ENCODE measurements at places on chromosomes 6 and 20. TPM values are rescaled to one million over a fixed set of nuclear protein-coding genes. Genes with fewer than 3 reads are reported as not detected.

The CRIP3 gene
- polyA plus RNA-seq = 2.1 TPM

The PRDM13 gene
- not detected for polyA plus RNA-seq

The ADNP gene
- polyA plus RNA-seq = 57.0 TPM

The CCN6 gene
- polyA plus RNA-seq = 0.28 TPM

The SLC17A3 gene
- not detected for polyA plus RNA-seq

The PI16 gene
- 17.2 TPM for polyA plus RNA-seq

The TFAP2A gene
- polyA plus RNA-seq = 0.84 TPM

The SLC22A7 gene
- polyA plus RNA-seq = not detected

The SMIM13 gene
- 9.1 TPM for polyA plus RNA-seq

The HLA-DMB gene
- 11.5 TPM for polyA plus RNA-seq

DNA sequence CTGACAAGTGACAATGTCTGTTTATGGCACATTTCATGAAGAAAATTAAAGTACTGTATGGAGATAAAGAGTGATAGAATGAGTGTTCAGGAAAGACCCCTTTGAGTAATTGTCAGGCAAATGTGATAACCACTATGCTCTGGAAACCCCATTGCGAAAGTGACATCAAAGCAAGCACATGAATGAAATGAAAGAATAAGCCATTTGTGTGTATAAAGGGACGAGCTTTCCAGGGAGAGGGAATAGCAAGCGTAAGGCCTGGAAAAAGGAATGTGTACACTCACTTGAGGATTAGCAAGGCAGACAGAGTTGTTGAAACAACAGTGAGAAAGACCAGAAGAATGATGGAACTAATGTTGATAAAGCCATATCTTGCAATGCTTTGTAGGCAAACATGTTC lies 490.0 kb downstream of the GRIK2 start:
- DNase-seq = no peak

- DNase-seq = no peak
Measured at GRCh38 chr20:43987018-43987417, 72.4 kb downstream of the TOX2 start.

DNA sequence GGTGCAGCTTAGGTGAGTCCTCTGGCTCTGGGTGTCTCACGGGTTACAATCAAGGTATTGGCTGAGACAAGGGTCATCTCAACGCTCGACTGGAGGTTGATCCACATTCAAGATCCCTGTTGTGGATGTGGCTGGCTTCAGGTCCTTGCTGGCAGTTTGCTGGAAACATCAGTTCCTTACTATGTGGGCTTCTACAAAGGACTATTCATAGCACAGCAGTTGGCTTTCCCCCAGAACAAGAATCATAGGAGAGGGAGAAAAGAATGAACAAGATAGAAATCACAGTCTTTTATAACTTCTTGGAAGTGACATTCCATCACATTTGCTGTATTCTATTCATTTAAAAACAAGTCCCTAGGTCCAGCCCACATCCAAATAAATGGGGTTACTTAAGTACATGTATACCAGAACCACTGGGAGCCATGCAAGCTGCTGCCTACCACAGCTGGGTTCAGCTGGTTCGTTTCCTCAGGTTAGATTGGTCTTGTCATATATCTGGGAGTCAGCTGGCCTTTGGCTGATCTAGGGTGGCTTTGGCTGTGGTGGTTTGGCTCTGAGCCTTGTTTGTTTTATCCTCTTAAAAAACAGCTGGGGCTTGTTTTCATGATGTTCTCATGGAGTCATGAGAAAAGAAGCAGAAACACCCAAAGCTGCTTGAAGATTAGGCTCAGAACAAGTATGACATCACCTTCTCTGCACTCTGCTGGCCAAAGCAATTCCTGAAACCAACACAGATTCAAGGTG lies 433.2 kb upstream of the SPTLC3 start:
- DNase-seq = peak; percentile 67

DNA sequence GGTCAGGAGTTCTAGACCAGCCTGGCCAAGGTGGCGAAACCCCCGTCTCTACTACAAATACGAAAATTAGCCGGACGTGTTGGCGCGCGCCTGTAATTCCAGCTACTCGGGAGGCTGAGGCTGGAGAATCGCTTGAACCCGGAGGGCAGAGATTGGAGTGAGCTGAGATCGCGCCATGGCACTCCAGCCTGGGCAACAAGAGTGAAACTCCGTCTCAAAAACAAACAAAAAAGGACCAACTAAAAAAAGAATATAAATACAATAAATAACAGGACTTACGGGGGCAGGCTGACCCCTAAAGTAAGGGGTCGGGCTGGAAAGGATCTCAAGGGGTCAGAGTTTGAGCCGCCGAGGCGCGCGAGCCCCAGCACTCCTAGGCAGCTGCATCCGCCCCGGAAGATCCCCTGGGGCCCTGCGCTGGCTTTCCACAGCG lies 509 bp upstream of the TPD52L2 start:
- no peak for DNase-seq

GRCh38 chr20:10217721-10218410 lies 764 bp upstream of the SNAP25 start:
- peak; percentile 12 for DNase-seq

DNA sequence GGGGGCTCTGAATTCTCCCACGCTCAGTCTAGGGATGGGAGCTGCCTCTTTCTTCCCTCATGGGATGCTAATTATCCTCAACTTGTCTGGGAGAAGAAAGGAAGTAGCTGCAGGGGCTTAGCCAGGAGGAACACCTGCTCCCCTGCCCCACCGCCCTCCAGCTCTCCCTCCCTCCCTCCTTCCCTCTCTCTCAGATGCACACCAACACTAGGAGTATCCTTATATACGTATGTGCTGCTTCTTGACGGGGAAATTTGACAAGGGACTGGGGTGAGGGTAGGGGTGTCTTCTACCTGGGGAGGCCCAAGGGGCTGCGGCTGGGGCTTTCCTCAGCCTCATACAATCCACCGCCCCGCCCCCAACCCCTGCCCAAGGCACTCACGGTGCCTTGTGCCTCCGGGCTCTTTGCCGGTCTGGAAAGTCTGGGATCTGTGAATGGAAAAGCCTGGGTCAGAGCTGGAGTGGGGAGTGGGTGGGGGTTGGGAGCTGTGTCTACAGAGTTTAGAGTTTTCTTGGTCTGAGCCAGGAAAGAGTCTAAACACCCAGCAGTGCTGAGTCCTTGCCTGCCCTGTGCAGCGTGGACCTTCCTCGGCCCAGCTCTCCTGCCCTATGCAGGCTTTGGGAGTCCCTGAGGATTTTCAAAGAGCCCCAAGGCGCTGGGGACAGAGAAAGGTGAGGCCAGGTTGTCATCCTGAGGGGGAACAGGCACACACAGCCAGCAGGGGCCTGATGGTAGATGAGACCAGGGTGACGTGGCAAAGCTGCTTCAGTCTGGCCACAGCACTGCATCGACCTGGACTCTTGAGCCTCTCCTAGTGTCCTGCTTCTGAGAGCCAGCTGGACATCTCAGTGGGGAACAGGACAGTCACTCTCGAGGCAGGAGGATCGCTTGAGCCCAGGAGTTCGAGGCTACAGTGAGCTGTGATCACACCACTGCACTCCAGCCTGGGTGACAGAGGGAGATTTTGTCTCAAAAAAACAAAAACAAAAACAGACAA lies 29.3 kb upstream of the EMILIN3 start:
- peak; percentile 88 for DNase-seq

GRCh38 chr20:31602779-31603441 lies 2.2 kb upstream of the ID1 start:
- DNase-seq = no peak

DNA sequence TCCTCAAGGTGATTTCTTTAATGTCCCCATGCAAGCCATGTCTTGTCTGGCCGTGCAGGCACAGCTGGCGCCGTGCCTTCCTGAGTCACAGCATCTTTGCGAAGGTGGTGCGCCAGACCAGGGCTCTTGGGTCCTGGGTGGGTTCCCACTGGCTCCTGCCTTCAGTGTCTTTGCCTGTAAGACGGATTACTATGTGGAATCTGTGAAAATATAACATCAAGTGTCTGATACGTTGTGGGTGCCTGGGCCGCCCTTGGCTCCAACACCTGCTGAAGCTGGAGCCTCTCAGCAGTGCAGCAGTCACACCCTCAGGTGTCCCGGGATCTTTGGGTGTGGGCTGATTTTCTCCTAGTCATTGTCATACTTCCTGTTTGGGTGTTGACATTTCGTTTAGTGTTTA lies 3.2 kb downstream of the OSBPL2 start:
- no peak for DNase-seq

GRCh38 chr20:6104493-6105188 lies 18.2 kb downstream of the FERMT1 start:
- DNase-seq = no peak

GRCh38 chr6:39189915-39190544 lies 39.2 kb downstream of the KCNK5 start:
- no peak for DNase-seq

DNA sequence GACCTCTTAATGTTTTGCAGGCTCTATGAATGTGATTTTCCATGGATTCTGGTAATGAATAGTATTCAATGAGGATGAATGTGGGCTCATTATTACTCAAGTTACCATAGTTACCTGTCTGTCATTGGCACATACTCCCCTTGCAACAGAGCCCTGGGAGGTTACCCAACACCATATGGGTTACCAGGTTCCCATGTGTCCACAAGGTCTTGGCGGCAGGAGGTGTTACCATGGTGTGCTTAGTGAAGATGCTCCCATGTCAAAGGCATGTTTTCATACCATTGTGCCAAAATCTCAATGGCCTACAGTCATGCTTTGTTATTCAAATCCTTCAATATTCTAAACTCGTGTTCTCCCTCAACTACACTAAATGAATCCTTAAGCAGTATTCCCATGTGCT lies 232.5 kb downstream of the HDGFL1 start:
- DNase-seq = no peak

- DNase-seq = no peak
Measured at GRCh38 chr6:71412559-71413140, 124.0 kb downstream of the OGFRL1 start.

GRCh38 chr20:4060064-4060795 lies 44.9 kb upstream of the RNF24 start:
- DNase-seq = peak; percentile 70

GRCh38 chr20:19251958-19252357 lies 39.5 kb downstream of the SLC24A3 start:
- DNase-seq = no peak

GRCh38 chr6:108570517-108570916 lies 9.8 kb downstream of the FOXO3 start:
- DNase-seq = no peak

- no peak for DNase-seq
Measured at GRCh38 chr6:20661721-20662120, 127.5 kb downstream of the CDKAL1 start.

DNA sequence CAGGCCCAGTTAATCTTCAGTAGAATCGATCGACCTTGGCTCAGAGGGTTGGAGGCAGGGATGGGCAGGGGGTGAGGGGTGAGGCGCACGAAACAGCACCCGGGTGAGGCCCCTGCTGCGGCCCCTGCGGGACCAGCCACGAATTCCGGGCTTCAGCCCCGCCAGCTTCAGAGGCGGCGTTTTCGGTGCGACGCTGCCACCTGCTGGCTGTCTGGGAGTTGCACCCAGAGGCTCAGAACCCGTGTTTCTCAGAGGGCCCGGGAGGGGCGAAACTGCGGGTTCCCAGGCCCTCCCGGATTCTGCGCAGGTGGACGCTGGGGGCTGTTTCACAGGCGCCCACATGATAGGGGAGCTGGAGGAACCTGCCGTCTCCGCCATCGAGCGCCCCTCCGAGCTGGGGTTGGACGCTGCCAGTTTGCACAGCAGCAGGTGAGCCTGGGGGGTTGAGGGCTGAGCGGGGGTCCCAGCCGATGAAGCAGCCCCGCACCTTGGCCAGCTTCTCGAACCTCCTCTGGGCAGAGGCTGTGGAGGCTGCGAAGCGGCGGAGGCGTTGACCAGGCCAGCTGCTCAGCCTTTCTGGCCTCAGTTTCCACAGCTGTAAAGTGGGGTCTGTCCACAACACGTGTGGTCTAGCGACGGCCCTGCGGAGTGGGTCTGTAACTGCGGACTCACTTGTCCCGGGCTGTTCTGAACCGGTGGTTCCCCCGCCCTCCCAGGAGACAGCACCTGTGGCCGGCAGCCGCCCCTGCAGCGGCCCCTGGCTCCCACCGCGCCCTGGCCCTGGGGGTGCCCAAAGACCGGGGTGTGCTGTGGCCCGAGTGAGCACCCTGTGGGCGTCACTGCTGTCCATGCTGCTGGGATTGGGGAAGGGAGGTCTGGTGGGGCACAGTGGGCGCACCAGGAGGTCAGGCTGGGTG lies 2.5 kb upstream of the BHLHE23 start:
- peak; percentile 70 for DNase-seq

- DNase-seq = no peak
Measured at GRCh38 chr20:61588411-61589385, 336.6 kb downstream of the CDH4 start.

DNA sequence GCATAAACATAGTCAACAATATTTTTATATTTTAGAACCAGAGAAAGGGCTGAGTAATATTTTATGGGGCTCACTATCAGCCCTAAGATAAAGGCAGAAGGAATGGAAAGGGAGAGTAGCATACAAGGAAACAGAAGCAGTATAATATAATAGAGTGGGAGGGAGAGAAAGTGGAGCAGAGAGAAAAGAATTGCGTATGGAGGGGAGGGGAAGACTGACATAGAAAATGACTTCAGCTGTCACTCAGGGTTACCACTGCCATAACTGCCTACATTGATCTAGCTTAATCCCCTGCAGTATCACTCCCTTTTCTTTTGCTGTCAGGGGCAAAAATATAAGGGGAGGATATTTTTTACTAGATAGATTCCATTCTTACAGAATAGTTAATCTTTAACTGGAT lies 1133.5 kb upstream of the MAP3K7 start:
- DNase-seq = no peak

DNA sequence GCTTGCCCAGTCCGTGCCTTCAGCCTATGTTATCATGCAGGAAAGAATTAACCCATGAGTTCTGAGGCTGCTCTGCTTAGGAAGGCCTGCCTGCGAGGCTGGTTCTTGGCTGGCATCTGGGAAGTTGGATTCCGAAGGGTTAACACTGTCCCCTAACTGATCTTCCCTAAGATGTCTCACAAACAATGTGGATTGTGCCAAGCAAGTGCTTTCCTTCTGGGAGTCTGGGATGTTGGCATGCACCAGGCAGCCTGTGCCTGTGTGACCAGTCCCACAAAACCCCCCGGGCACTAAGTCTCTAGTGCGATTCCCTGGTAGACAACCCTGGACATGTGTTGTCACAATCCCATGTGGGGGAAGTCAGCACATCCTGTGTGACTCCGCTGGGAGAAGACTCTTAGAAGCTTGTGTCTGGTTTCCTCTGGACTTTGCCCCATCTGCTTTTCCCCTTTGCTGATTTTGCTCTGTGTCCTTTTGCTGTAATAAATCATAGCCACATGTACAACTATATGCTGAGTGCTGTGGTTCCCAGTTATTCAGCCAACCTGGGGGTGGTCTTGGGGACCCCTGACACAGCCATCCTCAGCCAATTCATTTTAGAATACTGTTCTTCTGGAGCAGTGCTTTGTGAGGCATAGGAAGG lies 83.8 kb downstream of the SLC22A23 start:
- DNase-seq = no peak

DNA sequence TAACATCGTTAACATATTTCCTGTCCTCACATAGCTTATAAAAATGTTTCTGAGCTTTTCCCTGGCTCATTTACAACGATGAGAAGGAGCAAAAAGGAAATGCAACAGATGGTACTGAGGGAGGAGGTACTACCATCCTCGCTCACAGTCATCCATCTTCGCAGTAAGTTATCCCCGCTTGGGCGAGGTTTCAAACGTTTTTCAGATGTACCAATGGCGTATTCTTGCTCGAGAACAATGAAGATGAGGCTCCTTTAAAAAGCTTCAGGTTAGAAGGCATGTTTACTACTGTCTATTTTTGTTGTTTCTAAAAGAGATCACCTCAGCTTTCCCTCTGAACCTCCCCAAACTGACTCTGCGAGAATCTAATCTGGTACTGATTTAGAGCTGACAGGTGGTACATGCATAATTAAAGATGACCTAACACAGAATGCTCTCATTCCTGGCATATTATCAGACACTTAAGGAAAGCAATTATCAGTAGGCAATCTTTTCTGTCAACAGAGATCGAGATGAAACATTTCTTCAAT lies 178.7 kb downstream of the GJA10 start:
- no peak for DNase-seq
